ENCODE measurements at places on chromosomes 1 and 21.
A peak's percentile ranks its signal among the peaks of the same experiment; 100 is the strongest.

DNA sequence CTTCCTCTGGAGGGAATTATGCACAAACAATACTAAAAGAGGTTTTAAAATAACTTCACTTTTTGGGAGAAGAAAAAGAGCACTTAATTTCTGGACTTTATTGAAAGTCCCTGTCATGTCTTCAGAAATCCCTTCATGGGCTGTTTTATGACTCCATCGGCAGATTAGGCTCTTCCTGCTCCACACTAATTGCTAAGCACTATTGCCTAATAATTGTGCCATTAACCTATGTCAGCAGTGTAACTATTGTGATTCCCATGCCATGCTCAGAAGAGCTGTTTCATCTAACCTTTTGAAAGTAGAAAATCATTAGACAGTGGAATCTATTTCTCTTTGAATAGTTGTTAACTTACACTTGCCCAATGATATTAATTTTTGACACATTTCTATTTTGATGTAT lies 489.3 kb upstream of the RUNX1 start:
- DNase-seq, result no peak

- DNase-seq, result peak; percentile 42
Observed at GRCh38 chr1:156502391-156502893, 1.9 kb upstream of the MEF2D start.

DNA sequence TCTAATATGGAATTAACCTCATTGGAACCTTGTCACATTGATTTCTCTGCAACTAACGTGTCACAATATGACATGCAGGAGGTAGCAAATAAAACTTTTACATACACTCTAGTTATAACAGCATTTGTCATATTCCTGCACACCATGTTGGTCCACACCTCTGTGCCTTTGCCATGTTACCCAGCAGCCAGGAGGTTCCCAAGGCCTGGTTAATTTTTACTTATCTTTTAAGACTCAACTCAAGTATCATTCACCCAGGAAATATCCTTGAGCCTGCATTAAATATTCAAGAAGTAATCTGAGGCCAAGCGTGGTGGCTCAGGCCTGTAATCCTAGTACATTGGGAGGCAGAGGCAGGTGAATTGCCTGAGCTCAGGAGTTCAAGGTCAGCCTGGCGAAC lies 447.2 kb upstream of the NR5A2 start:
- no peak for DNase-seq

- no peak for DNase-seq
Observed at GRCh38 chr1:101079341-101079740, 53.8 kb upstream of the DPH5 start.

GRCh38 chr1:183837062-183837461 lies 32.1 kb downstream of the RGL1 start:
- DNase-seq, result no peak

GRCh38 chr1:53938136-53938830 lies 7.2 kb downstream of the IFT25 start:
- DNase-seq, result no peak

DNA sequence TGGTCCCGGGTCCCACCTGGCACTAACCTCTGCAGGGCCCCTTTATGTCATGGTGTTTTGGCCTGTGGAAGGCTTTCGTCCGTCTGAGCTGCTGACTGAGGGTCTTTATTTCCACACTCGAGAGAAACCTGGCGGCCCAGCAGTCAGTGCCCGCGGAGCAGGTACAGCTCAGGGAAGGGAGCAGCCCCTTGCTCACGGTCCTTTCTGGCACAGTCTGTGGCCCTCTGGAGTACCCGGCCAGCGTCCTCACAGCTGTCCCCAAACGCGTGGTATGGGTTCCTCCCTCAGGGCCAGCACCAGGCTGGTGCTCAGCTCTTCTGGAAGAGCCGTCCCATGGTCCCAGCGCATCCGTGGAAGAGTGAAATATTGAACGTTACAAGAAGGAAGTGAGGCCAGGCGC lies 24.3 kb downstream of the SKI start:
- no peak for DNase-seq

- no peak for DNase-seq
Observed at GRCh38 chr21:41135746-41136145, 32.2 kb upstream of the BACE2 start.

DNA sequence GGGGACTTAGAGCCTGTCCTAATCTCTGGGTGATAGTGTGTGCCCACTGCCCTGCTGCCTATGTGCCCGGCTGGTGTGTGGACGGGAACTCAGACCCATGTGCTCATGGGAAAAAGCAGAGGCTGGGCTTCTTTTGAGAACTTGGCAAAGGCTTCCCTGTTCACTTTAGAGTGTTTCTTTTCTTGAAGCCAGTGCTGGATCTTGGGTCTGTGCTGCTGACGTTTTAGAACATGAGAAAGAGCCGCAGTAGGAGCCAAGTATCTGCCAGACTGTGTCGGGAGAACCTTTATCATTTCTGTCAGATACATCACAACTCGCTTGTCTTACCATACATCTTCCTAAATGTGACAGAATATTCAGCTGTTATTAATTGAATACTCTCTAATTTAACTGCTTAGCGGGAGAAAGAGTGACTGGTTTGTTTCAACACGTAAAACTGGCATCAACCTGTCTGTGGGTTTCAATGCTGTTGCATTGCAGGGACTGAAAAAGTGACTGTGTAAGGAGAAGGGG lies 195.2 kb downstream of the PBX1 start:
- DNase-seq, result no peak

GRCh38 chr21:46477765-46478164 lies 19.1 kb downstream of the DIP2A start:
- no peak for DNase-seq

DNA sequence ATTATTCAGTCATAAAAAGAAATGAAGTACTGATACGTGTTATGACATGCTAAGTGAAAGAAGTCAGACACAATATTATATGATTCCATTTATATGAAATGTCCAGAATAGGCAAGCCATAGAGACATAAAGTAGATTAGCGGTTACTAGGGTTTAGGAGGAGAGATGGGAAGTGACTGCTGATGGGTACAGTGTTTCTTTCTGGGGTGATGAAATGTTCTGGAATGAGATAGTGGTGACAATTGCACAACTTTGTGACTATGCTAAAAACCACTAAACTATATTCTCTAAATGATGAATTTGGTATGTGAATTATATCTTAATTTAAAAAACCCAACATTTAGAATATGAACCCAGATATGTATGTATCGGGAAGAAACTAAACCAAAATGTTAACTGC lies 27.6 kb downstream of the IPP start:
- DNase-seq, result no peak
